ENCODE measurements at places on chromosomes 1 and 21.

DNA sequence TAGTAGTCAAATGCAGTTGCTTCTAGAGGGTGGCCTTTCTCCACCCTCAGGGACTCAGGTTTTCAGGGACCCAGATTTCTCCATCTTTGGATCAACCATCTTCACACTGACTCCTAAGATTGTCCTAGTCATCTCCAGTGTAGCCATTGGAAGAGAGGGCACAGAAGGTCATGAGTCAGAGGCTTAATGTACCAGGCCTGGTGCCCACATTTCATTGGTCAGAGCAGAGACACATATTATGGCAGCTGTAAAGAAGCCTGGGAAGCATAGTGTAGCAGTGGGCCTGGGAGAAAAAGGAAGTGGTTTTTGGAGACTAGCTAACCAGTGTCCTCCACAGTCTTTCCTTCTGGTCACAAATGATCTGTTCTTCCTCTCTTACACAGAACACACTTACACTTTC lies 122.5 kb downstream of the GIPC2 start:
- no peak for DNase-seq

DNA sequence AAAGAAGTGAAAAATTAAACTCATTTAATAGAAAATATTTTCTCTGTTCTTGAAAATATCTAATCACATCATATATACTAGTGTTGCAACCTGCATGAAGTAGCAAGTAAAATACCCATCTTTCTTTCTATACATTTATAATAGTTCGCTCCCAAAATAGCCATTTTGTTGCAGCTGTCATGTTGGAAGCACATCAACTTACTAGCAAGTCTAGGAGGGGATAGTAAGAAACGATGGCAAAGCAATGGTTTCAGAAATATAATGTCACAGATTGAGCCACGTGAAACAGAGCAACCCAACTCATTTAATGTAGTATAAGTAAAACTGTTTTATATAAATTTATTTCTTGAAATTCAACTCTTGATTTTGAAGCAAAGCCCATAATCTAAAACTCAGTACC lies 521.8 kb downstream of the LRRIQ3 start:
- no peak for DNase-seq

GRCh38 chr1:25802915-25803314 lies 2.9 kb downstream of the SELENON start:
- no peak for DNase-seq

DNA sequence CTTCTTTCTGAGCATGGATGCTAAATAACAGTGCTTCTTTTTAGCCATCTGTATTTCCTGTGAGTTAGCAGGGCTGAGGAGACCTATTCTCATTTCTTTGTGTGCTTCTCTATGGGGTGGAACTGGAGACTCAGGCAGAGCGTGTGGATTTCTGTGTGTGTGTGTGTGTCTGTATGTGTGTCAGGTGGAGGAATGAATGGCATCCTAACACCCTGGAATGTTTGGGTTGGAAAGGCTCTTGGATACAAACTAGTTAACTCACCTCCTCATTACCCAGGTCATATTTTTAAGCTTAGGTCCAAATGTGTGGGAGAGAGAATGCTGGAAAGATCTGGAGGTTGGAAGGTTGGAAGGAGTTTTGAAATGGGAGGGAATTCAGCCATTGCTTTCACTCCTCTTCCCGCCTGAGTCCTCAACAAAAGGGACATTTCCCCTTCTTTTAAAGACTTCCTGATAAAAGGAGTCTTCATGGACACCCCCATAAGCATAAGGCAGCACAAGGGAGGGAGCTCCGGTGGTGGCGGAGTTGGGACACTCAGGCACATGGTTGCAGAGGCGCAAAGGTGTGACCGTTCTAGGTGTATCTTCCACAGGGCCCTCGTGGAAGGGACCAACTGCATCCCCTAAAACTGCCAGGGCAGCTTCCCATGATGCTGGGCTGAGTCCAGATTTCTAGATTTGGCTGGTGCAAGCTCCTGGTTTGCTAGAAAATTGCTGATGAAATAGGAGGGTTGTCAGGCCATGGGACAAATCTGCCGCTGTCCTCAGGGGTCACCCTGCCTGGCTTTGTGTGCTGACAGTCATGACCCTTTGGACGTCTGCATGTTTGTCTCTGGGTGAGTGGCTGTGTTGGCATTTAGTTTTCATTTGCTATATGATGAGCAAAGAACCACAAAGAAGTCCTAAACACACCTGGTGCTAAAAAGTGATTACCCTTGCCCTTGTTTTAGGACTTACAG lies 37.6 kb downstream of the MTARC1 start:
- no peak for DNase-seq

GRCh38 chr1:53508991-53509666 lies 49.9 kb downstream of the DMRTB1 start:
- DNase-seq: no peak

DNA sequence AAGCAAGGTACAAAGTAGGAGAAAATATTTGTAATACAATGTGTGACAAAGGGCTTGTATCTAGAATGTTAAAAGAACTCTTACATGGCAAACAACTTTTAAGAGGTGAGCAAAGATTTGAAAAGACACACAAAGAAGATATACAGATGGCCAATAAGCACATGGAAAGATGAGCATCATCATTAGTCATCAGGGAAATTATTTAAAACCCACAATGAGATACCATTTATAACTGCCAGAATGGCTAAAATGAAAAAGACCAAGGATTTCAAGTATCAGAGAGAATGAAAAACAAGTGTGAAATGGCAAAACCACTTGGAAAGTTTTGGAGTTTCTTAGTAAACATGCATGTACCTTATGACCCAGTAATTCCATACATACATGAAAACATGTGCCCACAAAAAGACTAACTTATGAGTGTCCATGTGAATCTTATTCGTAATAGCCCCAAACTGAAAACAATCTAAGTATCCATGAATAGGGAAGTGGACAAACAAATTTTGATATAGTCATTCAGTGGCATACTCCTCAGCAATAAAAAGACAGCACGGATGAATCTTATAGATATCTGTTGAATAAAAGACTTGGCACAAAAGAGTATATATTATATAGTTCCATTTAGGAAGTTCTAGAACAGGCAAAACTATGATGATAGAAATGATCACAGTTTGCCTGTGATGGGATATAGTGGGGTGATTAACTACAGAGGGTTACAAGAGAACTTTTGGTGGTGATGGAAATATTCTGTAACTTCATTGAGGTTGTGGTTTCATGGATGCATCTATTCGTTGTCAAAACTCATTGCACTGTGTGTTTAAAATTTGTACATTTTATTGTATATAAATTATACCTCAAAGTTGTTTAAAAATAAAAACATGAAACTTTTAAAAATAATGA lies 82.0 kb downstream of the DISP1 start:
- DNase-seq: no peak
